ENCODE measurements at places on chromosomes 16 and 17.

DNA sequence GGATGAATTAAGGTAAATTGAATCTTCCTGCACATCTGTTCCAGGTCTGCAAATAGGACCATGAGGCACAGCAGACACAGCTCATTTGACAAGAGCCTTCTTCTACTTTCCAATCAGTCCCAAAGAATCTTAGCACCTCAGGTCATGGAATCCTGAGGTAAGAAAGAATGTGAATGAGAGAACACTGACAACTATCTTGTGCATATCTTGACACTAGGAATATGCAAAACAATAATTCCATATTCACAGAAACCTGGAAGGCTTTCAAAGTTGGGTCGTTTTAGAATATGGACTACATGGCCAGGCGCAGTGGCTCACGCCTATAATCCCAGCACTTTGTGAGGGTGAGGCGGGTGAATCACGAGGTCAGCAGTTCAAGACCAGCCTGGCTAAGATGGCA is 1009.4 kb upstream of the GOT2 start:
- no peak for DNase-seq

- DNase-seq: peak; percentile 73
Observed at GRCh38 chr17:77494664-77495435, 354.1 kb downstream of the SEC14L1 start.

DNA sequence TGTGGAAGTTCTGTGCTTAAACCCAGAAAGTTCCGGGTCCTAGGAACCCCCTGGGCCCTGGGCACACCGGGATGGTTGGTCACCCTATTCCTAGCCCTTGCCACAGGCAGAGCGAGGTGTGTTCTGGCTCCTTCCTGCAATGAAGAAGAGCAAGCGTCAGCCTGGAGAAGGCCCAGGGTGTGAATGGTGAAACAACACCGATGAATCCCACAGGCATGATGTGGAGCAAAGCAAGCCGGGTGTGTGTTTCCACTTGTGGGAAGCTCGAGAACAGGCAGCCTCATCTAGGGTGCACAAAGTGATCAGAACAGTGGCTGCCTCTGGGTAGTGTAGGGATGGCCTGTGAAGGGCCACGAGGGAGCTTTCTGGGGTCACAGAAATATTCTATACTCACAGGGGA is 13.8 kb downstream of the KCNG4 start:
- no peak for DNase-seq

GRCh38 chr16:89426736-89427530 is 63.4 kb downstream of the ANKRD11 start:
- DNase-seq: no peak

- no peak for DNase-seq
Observed at GRCh38 chr17:227946-228615, 46.6 kb upstream of the DOC2B start.

DNA sequence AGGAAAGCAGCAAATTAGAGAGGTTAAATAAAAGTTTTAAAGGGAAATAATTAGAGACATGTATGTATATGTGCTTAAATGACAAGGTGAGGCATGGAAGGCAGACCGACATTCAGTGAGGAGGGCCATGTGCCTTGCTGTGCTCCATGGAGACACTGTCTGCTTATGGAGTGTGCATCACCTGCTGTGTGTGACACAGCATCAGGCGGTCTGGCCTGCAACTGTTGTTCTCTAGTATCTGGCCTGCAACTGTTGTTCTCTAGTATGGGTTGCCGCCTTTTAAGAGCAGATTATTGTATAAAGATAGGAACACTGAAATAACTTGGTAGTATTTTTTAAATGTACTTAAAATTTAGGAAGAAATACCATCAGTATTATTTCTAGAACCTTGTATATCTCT is 225.1 kb downstream of the LGALS9B start:
- DNase-seq: no peak

- no peak for DNase-seq
Observed at GRCh38 chr17:54891176-54891821, 9.4 kb upstream of the TOM1L1 start.

GRCh38 chr16:21169249-21169981 is 10.9 kb downstream of the LDAF1 start:
- DNase-seq: no peak

DNA sequence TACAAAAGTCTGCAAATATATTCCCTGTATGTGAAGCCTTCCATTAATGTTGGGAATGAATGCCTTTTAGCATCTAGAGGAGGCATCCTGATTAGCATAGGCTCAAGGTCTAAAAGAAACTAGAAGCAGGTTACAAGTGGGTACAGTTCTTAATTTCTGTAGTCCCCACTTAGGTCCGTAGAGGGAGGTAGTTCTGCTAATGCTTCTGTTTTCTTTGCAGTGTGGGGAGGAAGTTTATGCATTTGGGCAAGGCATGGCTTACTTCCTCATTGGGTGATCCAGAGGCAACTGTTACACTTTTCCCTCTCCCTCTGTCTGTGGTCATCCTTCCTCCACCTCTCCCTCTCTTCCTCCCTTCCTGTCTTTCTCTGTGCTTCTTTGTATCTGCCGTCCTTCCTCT is 108.4 kb upstream of the ZKSCAN2 start:
- DNase-seq: no peak

- DNase-seq: no peak
Observed at GRCh38 chr16:58530179-58530578, 14.9 kb downstream of the SETD6 start.

DNA sequence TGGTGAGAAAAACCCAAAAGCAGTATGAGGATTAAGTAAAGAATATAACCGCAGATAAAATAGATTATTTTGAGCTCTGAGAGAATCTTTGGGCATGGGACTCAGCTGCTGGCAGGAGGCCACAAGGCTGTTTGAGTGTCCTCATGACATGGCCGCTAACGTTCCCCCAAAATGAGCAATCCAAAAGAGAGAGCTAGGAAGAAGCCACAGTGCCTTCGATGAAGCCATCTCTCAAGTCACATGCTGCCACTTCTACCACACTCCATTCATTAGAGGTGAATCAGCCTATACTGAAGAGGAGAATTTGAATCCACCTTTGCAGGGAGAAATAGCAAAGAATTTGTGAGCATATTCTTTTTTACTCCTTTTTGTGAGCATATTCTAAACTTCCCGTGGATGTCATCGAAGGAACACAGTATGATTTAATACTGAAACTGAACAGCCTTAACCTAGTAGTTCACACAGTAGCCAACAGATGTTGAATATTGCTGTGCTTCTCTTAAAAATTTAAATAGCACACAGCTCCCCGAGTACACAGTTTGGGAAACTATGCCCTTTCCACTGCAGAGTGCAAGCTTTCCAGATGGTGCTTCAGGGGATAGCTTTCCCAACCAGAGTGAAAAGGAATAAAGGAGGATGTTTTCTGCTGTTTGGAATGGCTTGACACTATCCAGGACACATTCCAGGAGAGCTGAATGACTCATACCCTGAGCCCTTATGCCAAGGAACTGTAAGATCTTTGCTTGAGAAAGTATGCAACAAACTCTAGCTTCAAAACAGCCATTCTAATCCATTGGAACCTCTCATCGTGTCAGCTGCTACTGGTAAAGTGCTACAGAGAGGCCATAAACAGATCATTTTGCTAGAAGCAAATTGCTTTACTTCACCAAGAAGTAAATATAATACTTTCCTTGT is 33.9 kb downstream of the ANKFY1 start:
- no peak for DNase-seq

GRCh38 chr17:42760652-42761581 is at the start of gene RAMP2:
Gene RAMP2 (plus strand): TSS chr17:42761227. CDS start chr17:42761262, 35 bp downstream.
- DNase-seq: no peak

GRCh38 chr17:5711344-5711743 is 127.0 kb upstream of the NLRP1 start:
- DNase-seq: no peak

- DNase-seq: no peak
Observed at GRCh38 chr16:54126907-54127306, 159.7 kb downstream of the IRX3 start.

GRCh38 chr17:65109543-65109942 is 27.6 kb upstream of the RGS9 start:
- no peak for DNase-seq

DNA sequence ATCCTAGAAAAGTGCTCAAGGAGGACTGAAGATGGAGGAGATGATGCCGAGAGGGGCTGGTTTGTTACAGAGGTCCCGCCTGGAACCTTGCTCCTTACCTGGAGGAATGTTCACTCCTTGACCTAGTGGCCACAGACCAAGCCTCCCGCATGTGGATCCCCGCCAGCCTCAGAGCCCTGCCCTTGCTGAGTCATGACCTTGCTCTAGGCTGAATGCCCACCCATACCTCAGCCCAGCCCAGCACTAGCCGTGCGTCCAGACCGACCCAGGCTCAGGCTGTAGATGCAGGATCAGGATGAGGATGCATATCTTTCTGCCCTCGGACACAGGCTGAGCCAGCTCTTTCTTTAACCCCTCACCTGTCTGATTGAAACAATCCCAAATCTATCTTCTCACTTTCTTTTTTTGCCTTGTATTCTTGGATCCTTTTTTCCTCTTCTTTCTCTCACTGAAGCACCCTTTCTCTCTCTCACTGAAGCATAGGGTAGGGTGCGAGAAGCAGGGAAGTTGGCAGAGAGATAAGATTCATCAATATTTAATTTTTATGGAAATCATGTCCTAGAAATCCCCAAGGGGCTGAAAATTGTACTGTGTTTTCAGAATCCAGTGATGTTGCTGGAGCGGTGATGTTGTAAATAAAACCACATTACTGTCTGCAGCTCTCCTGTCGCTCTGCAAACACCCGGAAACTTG is 34.9 kb downstream of the WSCD1 start:
- no peak for DNase-seq

DNA sequence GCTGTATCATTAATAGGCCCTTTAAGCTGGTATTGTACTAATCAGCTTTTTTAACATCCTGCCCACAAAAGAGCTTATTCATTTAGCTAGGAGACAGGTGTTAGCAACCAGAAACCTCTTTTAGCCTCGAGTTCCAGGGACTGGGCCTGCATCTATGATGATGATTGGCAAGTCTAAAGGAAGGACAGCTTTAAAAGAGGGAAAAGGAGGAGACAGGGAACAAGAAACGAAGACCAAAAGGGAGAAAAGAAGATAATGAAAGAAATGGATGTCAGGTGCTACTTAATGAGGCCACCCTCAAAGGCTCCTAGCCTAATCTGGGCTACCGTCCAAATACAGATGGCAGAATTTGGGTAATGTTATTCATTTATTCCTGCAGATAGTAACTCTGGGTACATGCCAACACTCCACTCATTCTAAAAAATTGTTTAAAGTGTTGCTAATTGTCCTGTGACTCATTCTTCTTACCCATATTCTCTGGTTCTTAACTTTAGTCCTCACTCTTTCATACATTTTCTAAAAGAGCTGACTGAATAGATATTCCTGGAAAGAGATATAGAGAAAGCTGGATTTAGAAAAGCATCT is 18.7 kb upstream of the RFFL start:
- DNase-seq: no peak

DNA sequence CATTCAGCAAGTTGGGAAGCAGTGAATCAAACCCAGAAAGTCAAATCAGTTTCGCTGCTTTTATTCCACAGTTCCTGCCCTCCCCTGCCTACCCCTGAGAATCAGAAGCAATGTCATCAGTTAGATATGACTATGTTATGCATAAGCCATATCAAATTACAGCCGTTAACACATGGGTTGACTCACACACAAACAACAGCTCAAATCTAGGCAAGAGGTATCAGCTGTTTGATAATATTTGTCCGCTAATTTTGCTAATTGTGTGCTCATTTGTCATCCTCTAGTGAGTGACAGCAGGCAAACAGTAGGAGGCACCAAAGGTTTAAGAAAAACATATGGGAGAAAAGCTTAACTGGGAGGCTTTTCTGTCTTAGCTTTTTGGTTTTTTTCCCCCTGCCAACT is 327.4 kb upstream of the CCL2 start:
- no peak for DNase-seq

GRCh38 chr17:77352996-77353395 is 212.2 kb downstream of the SEC14L1 start:
- DNase-seq: no peak

GRCh38 chr16:26791169-26791568 is 275.6 kb upstream of the C16orf82 start:
- no peak for DNase-seq

GRCh38 chr16:68347605-68348004 is 36.8 kb downstream of the PRMT7 start:
- no peak for DNase-seq

GRCh38 chr16:65783709-65784474 is 582.6 kb upstream of the CDH5 start:
- DNase-seq: no peak

DNA sequence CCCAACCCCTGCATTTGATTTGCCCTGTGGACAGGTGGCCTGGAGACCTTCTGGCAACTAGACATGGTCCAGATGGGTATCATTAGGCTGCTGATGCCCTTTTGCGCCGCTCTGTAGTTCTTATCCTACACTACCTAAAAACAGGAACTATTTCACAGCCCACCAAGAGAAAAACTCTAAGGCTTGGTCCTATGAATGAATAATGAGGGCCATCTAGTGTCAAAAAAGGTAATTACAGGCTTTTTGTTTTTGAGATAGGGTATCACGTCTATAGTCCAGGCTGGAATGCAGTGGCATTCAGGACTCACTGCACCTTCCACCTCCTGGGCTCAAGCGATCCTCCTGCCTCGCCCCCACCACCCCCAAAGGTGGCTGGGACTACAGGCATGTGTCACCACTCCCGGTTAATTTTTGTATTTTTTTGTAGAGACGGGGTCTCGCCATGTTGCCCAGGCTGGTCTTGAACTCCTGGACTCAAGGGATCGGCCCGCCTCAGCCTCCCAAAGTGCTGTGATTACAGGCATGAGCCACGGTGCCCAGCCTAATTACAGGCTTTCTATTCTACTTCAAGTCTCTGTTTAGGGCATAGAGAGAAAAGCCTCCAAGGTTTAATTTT is 20.9 kb downstream of the COIL start:
- DNase-seq: no peak

- DNase-seq: no peak
Observed at GRCh38 chr17:14741491-14741890, 440.6 kb downstream of the HS3ST3B1 start.

DNA sequence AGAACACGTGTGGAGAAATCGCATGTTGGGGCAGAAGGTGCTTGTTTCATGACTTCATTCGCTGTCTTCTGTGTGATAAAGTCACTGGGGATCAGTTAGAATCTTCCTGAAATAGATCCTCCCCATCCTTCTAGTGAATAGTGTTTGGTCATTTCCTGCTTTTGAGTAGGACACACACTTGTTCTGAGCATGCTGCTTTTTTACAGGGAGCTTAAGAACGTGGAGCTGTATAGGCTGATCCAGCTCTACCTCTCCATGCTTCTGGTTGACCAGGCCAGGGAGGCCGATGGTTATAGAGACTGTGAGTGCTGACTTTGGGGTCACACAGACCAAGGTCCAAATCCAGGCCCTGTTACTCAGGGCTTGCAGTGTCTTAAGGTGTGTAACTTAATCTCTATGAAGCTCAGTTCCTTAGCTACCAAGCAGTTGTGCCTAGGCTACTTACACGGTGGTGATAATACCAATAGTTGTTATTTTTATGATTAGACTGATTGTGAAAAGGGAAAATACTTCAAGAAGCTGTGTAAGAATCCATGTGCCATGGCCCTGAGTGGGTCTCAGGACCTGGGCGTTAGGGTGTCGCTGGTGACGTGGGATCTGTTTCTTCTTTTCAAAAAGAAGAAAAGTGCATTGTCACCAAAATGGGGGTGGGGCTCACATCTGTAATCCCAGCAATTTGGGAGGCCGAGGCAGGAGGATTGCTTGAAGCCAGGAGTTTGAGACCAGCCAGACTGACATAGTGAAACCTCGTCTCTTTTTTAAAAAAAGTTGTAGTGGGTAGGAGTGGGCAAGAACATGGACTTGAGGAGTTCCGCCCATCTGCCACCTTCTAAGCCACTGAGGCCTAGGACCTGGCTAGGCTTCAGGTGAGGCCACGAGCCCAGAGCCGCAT is 64.1 kb upstream of the LGALS9 start:
- DNase-seq: no peak

GRCh38 chr16:57653936-57654335 is 14.2 kb upstream of the ADGRG3 start:
- no peak for DNase-seq

- DNase-seq: no peak
Observed at GRCh38 chr17:67085406-67085805, 41.1 kb downstream of the CACNG1 start.

Data from CD4-positive, alpha-beta T cell treated with Interferon gamma for 1 hour (primary cell).